ENCODE measurements at places on chromosomes 1 and 21.

GRCh38 chr1:119544165-119544762 is 37.3 kb downstream of the HSD3B1 start:
- no peak for DNase-seq

DNA sequence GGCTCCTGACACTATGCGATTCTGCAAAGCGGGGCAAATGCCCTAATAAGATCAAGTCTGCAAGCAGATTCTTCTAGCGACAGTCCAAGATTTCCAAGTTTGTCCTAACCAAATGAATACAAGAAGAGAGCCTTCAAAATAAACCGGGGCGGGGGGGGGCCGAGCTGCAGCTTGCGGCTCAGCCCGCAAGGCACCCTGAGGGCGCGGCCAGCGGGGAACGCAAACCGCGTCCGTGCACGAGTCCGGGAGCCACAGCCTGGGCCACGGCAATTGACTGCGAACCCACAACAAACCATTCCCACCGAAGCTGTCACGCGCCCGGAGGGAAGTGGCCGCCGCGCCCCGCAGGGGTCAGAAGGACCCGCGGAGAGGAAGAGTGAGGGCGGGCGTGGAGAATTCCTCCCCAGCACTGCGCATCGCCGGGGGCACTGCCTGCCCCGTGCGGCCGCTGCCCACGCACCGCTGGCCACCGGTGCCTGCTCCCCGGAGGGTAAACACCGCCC is 687 bp downstream of the TGFBR3 start:
- DNase-seq = no peak

- DNase-seq = no peak
Measured at GRCh38 chr1:164308101-164308500, 250.9 kb upstream of the PBX1 start.

GRCh38 chr1:16162163-16162822 is 6.4 kb upstream of the EPHA2 start:
- DNase-seq = no peak

GRCh38 chr1:89743788-89744187 is 77.0 kb upstream of the LRRC8D start:
- no peak for DNase-seq

DNA sequence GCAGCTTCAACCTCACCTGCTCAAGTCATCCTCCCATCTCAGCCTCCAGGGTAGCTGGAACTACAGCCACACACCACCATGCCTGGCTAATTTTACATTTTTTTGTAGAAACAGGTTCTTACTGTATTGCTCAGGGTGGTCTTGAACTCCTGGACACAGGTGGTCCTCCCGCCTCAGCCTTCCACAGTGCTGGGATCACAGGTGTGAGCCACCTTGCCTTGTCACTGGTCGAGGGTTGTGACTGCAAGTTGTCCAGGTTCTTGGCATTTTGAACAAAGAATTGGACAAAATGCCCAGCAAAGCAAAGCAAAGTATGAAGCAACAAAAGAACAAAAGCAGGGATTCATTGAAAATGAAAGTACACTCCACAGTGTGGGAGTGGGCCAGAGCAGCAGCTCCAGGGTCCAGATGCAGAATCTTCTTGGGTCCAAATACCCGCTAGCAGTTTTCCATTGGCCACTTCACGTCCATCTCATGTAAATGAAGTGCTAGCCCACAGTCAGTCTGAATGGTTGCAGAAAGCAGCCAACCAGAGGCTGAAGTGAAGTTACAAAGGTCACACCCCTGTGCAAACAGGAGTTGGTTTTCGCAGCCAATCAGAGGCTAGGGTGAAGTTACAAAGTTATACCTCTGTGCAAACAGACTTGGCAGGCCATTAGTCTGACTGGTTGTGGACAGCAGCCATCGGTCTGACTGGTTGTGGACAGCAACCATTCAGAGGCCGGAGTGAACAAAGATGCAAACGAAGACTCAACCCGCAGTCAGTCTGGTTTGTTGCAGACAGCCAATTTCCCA is 109.5 kb upstream of the KIF26B start:
- no peak for DNase-seq

GRCh38 chr1:211320980-211321379 is 5.7 kb upstream of the TRAF5 start:
- no peak for DNase-seq

GRCh38 chr1:228510101-228510802 is 23.1 kb downstream of the RNF187 start:
- no peak for DNase-seq

All from non-pigmented ciliary epithelial cell (primary cell).